ENCODE measurements at places on chromosomes 11 and 22.
A peak's percentile ranks its signal among the peaks of the same experiment; 100 is the strongest.

DNA sequence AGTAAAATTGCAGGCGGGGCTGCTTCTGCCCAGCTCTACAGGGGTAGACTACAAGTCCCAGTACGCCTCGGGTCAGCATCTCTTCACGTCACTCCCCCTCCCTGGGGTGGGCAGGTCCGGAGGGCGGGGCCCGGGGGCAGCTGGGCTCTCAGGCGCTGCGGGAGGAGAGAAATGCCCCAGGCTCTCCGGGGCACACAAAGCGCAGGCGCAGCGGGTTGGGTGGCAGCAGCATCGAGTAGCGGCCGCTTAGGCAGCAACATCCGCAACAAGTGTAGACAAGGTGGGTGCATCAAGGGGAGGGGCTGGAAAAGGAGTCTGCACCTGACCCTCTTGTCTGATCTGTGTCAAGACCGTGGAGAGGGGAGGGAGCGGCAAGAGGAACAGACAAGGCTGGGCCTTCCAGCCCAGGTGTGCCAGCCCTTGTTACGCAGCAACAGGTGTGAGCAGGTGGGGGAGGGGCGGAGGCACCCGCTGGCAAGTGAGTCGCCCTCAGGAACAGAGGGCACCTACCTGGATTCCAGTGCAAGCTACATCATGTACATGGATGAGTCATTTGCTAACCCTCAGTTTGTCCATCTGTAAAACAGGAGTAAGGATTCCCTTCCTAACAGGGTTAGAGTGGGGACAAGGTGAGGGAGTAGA lies 1.2 kb downstream of the PLEKHB1 start:
- peak; percentile 84 for DNase-seq

- DNase-seq = no peak
These were observed 6.3 kb upstream of the SEZ6L start for GRCh38 chr22:26162926-26163325.

- DNase-seq = no peak
These were observed 5.2 kb downstream of the SLC25A1 start for GRCh38 chr22:19173047-19174035.

- DNase-seq = no peak
These were observed 51.8 kb downstream of the GALNT18 start for GRCh38 chr11:11569936-11570491.

DNA sequence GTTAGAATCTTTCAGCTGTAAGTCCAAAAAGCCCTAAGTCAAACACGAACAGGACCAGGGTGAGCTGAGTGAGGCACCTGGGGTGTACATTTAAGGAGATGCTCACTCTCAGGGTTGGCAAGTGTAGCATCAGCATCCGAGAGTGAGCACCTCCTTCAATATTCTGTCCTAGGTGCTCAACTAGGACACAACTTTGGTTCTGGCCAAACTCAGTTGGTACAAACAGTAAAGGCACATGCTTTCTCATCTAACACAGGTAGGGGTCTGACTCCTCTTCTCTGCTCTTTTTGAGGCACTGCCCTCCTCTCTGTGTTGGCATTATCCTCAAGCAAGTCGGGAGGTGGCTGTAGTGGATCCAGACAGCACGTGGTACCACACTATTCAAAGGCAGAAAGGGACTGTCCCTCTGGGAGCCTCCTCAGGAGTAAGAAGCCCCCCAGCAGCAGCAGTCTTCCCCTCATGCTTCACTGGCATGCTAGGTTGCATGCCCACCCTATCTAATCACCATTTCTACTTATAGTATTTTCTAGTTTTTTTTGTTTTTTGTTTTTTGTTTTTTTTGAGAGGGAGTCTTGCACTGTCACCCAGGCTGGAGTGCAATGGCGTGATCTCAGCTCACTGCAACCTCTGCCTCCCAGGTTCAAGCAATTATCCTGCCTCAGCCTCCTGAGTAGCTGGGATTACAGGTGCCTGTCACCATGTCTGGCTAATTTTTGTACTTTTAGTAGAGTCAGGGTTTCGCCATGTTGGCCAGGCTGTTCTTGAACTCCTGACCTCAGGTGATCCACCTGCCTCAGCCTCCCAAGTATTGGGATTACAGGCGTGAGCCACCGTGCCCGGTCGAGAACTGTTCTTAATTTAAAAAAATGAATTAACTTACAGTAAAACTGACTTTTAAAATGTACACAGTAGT lies 14.7 kb upstream of the MAPK1 start:
- DNase-seq = no peak

- no peak for DNase-seq
These were observed 25.4 kb upstream of the GSTP1 start for GRCh38 chr11:67558084-67558772.

- DNase-seq = no peak
These were observed 9.8 kb upstream of the HBE1 start for GRCh38 chr11:5279471-5280090.

- DNase-seq = no peak
These were observed 18.4 kb upstream of the CABP7 start for GRCh38 chr22:29701155-29701999.

GRCh38 chr22:31248965-31249958 lies 37.2 kb downstream of the LIMK2 start:
- DNase-seq = no peak

DNA sequence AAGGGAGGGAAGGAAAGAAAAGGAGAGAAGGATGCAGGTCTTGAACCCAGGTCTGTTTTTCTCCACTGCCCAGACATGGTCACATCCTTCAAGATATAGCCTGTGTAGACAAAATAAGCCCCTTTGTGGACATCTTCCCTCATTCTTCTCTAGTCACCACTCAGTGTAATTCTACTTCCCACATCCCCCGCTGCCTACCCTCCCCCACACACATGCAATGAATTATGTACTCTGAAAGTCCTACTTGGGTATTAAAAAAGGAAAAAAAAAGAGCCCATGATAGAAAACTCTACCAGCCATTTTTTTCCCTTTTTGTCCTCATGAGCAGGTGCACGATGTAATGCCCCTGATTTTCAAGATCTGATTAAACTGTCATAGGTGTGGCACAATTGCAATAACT lies 346.0 kb downstream of the MN1 start:
- no peak for DNase-seq

DNA sequence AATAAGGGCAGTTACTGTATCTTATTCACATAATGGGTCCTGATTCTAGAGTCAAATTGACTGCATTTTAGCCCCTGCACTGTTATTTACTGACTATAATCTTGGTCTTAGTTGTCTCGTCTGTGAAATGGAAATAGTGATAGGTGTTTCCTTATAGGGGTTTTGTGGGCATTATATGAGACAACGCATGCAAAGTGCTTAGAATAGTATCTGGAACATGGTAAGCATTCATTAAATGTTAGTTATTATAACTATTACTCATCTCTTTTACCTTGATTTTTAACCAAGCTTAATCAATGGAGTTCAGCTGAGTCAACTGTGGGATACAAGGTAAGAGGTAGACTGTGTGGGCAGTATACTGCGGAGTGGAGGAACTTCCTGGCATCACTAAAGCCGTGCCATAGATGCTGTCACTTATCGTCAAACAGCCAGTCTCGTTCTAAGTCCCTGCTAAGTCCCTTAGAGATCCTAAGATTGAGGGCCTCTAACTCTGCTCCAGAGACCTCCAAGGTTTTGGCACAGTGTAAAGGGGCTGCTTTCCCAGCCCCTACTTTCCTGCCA lies 2.6 kb upstream of the ZC3H12C start:
- DNase-seq = no peak

DNA sequence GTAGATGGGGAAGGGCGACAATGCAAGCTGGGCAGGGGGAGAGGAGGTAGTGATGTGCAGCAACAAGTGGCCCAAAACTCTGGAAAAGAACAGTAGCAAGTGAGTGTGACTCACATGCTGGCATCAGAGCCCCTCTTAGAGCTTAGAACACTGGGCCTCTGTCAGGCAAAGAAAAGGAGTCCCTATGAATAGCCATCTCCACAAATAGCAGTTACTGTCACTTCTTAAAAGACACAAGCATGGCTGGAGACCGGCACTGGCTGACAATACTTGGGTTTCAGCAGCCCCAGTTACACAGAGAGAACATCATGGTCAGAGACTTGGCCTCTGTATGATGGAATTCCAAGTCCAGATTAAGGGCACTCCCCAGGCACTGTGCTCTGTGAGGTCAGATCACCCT lies 58.2 kb downstream of the PRCP start:
- no peak for DNase-seq

- DNase-seq = no peak
These were observed 72.4 kb upstream of the TMEM45B start for GRCh38 chr11:129743112-129743815.

- DNase-seq = no peak
These were observed 1.6 kb upstream of the SGSM3 start for GRCh38 chr22:40368836-40369235.

- DNase-seq = no peak
These were observed 241.6 kb downstream of the SWAP70 start for GRCh38 chr11:9905501-9905951.

- no peak for DNase-seq
These were observed 25.5 kb upstream of the ACR start for GRCh38 chr22:50712341-50713007.

DNA sequence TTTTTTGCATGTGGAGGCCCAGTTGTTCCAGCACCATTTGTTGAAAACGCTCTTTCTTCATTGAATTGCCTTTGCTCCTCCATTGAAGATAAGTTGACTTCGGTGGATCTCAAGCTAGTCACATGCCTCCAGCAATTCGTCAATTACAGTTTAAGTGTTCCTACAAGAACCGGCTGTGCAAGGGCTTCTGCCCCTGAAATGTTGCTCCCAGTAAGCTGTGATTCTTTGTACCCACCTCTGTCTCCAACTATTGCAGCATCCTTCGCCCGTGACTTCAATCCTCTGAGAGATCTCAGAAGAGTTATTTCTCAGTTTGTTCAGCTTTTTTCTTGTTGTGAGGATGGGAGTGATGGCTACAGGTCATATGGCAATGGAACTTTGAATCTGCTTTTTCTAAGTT lies 194.2 kb upstream of the B3GAT1 start:
- no peak for DNase-seq

DNA sequence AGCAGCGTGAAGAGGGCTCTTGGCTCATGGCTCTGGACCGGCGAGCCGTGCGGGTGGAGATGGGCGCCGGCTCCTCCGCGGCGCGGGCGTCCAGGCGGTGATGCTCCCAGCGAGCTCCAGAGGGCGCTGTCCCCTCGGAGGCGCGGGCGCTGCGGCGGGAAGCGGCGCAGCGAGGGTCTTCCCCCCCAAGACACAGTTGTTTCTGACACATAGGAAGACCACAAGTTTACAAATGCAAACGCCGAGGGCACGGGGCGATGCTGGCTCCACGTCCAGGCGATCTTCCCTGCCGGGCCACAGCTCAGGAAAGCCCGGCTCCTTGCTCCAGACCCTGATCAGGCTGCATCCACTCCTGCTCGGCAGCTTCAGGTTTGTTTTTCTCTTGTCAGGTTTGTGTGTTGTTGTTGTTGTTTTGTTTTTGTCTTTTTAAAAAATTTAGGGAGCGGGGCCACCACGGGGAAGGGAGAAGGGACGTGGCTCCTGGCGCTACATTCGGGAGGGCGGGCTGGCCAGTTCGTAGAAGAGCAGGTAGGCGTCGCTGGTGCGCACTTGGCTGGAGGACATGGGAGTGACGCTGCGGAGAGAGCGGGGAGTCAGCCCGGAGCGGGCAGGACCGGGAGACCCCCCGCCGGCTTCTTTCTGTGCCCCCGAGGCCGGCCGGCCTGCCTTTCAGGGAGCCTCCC lies 10.0 kb upstream of the MFRP start:
- peak; percentile 47 for DNase-seq

DNA sequence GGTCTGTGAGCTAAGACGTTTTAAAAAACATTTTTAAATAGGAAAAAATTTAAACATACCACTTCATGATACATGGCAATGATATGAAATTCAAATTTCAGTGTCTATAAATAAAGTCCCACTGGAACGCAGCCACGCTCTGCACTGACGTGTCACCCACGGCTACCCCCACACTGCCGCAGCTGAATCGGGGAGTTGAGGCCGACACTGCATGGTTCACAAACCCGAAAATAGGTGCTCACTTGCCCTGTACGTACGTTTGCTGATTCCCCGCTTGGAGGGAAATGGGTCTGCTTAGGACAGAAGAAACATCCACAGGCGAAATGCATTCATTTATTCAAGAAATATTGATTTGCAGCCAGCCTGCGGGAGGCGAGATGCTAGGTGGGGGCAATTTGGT lies 1342.3 kb downstream of the TBC1D22A start:
- no peak for DNase-seq

- DNase-seq = no peak
These were observed 62.9 kb upstream of the LRRC4C start for GRCh38 chr11:41522391-41522790.

- no peak for DNase-seq
These were observed 54.1 kb upstream of the LINC01488 start for GRCh38 chr11:69427337-69427736.

GRCh38 chr11:82701847-82702520 lies 31.7 kb downstream of the FAM181B start:
- DNase-seq = no peak

GRCh38 chr22:36411589-36412258 lies 24.0 kb upstream of the MYH9 start:
- DNase-seq = no peak

DNA sequence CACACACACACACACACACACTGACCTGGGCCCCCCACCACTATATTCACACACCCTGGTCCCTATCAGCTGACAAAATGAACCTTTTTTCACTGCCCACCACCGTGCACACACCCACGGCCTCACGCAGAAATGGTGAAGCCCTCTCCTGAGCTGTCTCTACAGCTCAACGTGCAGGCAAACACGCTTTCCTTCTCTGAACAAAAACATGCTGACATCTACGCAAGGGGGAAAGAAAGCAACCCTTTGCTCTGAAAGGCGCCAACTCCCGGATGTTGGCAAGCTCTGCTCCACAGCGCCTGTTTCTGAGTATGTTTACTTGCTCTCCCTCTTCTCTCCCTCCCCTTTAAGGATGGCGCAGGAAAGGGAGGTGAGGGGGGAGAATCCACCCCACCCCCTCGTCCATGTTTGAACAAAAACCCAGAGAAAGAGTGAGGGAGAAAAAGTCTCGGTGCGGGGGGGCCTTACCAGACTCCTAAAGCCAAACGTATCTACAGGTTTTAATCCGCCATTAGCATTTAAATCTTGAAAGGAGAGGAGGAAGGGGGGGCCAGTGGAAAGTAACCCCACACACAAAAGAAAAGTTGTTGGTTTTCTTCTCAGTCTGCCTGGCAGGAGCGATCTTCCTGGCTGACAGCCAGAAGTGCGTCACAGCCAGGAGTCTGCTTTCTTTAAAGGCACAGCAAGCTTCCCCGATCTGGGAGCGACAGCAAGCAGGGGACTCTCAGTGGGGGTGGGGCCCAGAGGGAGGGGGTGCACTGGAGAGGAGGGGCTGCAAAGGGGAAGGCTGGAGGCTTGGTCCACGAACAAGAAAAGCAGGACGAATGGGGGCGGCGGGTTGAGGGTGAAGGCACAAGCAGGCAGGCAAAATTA lies 39.6 kb downstream of the NUMA1 start:
- peak; percentile 66 for DNase-seq

GRCh38 chr22:22825213-22825593 lies 62.4 kb upstream of the IGLL5 start:
- no peak for DNase-seq

DNA sequence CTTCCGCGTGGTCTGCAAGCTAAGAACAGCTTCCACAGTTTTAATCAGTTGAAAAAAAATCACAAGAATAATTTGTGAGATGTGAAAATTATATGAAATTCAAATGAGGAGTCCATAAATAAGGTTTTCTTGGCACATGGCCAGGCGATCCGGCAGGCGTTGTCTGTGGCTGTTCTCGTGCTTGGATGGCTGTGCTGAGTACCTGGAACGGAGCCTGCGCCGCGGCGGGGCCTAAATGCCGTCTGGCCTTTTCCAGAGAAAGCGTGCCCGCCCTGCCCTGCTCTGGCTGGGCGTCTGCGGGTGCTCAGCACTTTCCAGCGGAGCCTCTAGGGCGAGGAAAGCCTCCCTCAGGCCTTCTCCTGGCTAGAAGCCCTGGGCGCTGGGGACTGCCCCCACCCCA lies 41.8 kb downstream of the OSBPL5 start:
- no peak for DNase-seq

GRCh38 chr11:105167244-105167643 lies 27.7 kb upstream of the CARD18 start:
- DNase-seq = no peak

All from activated T-helper 1 cell treated with anti-CD3 and anti-CD28 coated beads, Interleukin-2, amount 50 U/mL, for 16 hours (primary cell).